ENCODE measurements at places on chromosomes 1 and 21. TPM values are rescaled to one million over a fixed set of nuclear protein-coding genes. Genes with fewer than 3 reads are reported as not detected.
A peak's percentile ranks its signal among the peaks of the same experiment; 100 is the strongest.

Gene SPRR5
- total RNA-seq: not detected

Gene AZIN2
- total RNA-seq: 1.8 TPM

Gene WDR64
- not detected for total RNA-seq

Gene EDN2
- total RNA-seq: not detected

Gene HCRTR1
- total RNA-seq: not detected

Gene INAVA
- total RNA-seq: not detected

Gene CNTN2
- not detected for total RNA-seq

Gene UTP25
- total RNA-seq: 11.7 TPM

Gene OR6Y1
- not detected for total RNA-seq

Gene RUNX3
- 35.2 TPM for total RNA-seq

Gene TAS1R1
- not detected for total RNA-seq

Gene WNT9A
- total RNA-seq: not detected

DNA sequence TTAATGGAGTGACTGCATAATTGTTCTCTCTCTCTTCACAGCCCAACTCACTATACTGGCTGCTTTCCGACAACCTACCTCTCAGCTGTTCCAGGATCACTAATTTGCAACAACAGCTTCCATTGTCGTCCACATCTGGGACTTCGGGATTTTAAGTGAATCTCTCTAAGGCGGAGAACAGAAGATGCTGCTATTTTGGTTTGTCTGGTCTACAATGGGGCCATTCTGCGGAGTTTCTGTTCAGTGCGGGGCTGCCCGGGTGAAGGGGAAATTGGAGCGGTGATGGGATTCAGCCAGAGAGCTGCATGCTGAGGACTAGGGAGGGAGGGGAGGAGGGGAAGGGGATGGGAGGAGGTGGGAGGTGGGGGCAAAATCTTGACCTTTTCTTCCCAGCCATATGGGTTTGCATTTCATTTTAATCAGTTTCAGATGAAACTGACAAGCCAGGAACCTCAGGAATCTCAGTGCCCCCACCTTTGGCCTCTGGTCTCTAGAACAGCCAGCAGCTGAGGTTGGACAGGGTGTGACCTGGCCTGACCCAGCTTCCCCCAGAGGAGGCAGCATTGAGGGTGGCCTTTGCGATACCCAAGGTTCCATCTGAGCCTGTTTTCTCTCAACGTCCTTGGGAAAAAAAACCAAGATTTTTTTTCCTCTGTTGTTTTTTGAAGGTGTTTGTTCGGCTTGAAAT, 6.9 kb upstream of the SRP9 start:
- no peaks in the 10 kb centered on the region for H3K4me1 ChIP-seq
- H3K27me3 ChIP-seq: no peaks in the 10 kb centered on the region
- no peaks in the 10 kb centered on the region for H3K36me3 ChIP-seq
- no peak overlapping the region for H3K4me3 ChIP-seq
- H3K27ac ChIP-seq: no peak overlapping the region
- no peak for DNase-seq

DNA sequence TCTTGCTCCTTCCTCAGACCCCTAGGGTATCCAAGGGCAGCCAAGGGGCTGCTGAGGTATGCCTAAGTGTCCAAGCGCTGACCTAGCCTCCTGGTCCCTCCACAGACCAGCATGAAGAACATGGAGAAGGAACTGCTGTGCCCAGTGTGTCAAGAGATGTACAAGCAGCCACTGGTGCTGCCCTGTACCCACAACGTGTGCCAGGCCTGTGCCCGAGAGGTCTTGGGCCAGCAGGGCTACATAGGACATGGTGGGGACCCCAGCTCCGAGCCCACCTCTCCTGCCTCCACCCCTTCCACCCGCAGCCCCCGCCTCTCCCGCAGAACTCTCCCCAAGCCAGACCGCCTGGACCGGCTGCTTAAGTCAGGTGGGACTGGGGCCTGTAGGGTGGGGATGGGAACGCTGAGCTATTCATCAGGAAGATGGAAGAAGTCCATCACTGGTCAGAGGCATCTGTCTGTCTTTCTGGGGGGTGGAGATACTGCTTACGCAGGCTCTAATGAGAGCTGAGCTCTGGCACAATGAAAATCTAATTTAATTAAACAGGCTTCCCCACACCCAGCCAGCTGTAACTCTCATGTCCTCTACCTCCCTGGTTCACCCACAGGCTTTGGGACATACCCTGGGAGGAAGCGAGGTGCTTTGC, 1.8 kb downstream of the TRIM46 start:
- H3K27me3 ChIP-seq: no peaks in the 10 kb centered on the region
- peak; percentile 51 for DNase-seq
- peak overlapping the region; percentile 77 for H3K4me3 ChIP-seq
- H3K4me1 ChIP-seq: peaks cover 48% of the 10 kb centered on the region

GRCh38 chr1:65963156-65963888, 170.6 kb downstream of the PDE4B start:
- H3K4me1 ChIP-seq: peaks cover 32% of the 10 kb centered on the region
- no peaks in the 10 kb centered on the region for H3K27me3 ChIP-seq
- no peak overlapping the region for H3K4me3 ChIP-seq
- H3K36me3 ChIP-seq: no peaks in the 10 kb centered on the region

DNA sequence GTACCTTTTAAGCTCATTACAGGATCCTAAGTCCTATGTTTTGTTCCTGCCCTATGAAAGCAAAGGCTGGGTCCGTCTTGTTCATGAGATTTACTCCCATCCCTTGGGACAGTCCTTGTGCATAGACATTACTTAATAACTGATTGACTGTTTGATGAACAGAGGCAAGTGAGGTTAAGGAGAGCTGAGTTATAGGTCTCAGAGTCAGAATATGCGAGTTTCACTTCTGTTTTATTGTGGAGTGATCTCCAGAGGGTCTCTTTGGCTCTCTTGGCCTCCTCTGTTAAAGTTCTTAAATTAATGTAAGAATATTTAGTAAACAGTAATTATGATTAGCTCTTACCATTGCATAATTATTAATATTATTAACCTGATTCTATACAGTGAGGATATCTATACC, 52.6 kb downstream of the BRINP2 start:
- H3K36me3 ChIP-seq: no peaks in the 10 kb centered on the region
- no peak overlapping the region for H3K4me3 ChIP-seq
- no peaks in the 10 kb centered on the region for H3K4me1 ChIP-seq
- no peaks in the 10 kb centered on the region for H3K27me3 ChIP-seq
- DNase-seq: no peak
- no peak overlapping the region for H3K27ac ChIP-seq

- H3K4me1 ChIP-seq: peaks cover 15% of the 10 kb centered on the region
- H3K4me3 ChIP-seq: no peak overlapping the region
- H3K27me3 ChIP-seq: no peaks in the 10 kb centered on the region
Observed at GRCh38 chr21:41358193-41359166, 3.3 kb upstream of the MX2 start.

GRCh38 chr1:6743189-6744101, 41.8 kb upstream of the CAMTA1 start:
- peak overlapping the region; percentile 27 for H3K4me3 ChIP-seq
- no peaks in the 10 kb centered on the region for H3K27me3 ChIP-seq
- peak; percentile 67 for DNase-seq
- H3K4me1 ChIP-seq: peaks cover 13% of the 10 kb centered on the region
- no peaks in the 10 kb centered on the region for H3K36me3 ChIP-seq

- no peak overlapping the region for H3K4me3 ChIP-seq
- no peak overlapping the region for H3K27ac ChIP-seq
- H3K4me1 ChIP-seq: peaks cover 50% of the 10 kb centered on the region
- H3K36me3 ChIP-seq: no peaks in the 10 kb centered on the region
Observed at GRCh38 chr1:116322752-116323405, 50.2 kb upstream of the ATP1A1 start.

GRCh38 chr21:45620201-45620923, 23.2 kb upstream of the PCBP3 start:
- no peaks in the 10 kb centered on the region for H3K27me3 ChIP-seq
- no peaks in the 10 kb centered on the region for H3K36me3 ChIP-seq
- no peak for DNase-seq
- no peaks in the 10 kb centered on the region for H3K4me1 ChIP-seq

DNA sequence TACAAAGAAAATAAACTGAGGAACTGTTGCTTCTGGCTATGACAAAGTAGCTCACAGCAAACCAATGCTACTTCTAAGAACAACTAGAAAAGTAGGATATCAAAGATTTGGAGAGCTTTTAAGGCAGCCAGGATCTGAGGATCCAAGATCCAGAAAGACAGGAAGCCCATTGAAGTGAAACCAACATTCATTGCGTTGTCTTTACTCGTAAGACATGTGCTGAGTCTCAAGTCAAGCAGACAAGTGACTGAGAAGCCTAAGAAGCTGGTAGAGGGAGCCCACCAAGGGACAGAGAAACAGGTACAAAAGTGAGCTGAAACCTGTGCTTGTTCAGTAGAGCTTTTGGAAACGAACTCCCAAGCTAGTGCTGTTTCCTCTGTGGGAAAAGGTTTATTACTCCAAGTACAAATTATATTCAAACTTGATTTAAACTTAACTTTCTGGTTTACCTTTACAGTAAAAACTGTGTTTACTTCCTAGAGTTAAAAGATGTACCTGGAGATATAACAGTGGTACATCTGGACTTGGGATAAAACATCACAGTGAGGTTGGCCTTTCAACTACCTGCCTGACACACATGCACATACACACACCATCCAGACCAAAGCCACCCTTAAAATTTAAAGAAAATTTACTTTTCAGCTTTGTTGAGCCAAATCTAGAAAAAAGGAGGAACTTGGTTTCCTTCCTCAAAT, 41.2 kb downstream of the NME7 start:
- H3K27ac ChIP-seq: no peak overlapping the region
- H3K4me1 ChIP-seq: no peaks in the 10 kb centered on the region
- DNase-seq: no peak

- no peaks in the 10 kb centered on the region for H3K36me3 ChIP-seq
- H3K4me1 ChIP-seq: no peaks in the 10 kb centered on the region
- no peak overlapping the region for H3K27ac ChIP-seq
- no peak overlapping the region for H3K4me3 ChIP-seq
- DNase-seq: no peak
Observed at GRCh38 chr1:6330410-6330911, 63.1 kb downstream of the ACOT7 start.

DNA sequence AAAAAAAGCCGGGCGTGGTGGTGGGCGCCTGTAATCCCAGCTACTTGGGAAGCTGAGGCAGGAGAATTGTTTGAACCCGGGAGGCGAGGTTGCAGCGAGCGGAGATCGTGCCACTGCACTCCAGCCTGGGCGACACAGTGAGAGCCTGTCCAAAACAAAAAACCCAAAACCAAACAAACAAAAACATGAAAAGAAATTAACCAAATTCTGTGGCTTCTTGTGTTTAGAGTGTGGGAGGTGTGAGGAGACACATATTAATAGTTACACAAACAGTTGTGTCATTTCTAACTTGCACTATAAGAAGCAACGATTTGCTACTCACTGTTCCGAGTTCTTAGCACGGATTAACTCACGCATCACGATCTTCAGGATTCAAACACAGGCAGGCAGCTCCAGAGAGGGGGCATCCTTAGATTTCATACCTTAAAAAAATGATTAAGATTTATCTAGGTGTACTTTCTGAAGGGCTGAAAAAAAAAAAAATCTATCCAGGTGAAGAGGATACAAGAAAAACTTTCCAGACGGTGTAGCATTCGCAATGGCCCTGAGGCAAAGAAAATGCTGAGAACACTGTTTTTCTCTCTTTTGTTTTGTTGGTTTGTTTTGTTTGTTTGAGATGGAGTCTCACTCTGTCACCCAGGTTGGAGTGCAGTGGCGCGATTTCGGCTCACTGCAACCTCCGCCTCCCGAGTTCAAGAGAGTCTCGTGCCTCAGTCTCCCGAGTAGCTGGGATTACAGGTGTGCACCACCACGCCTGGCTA, 713 bp upstream of the HMGCL start:
- H3K27me3 ChIP-seq: no peaks in the 10 kb centered on the region
- peaks cover 32% of the 10 kb centered on the region for H3K4me1 ChIP-seq
- H3K36me3 ChIP-seq: no peaks in the 10 kb centered on the region
- DNase-seq: no peak
- peak overlapping the region; percentile 56 for H3K27ac ChIP-seq
- peak overlapping the region; percentile 87 for H3K4me3 ChIP-seq

- H3K4me1 ChIP-seq: no peaks in the 10 kb centered on the region
- no peaks in the 10 kb centered on the region for H3K27me3 ChIP-seq
- H3K27ac ChIP-seq: no peak overlapping the region
- H3K36me3 ChIP-seq: no peaks in the 10 kb centered on the region
- no peak for DNase-seq
Observed at GRCh38 chr1:71019233-71019969, 28.2 kb downstream of the PTGER3 start.

- no peak for DNase-seq
- no peak overlapping the region for H3K4me3 ChIP-seq
- H3K4me1 ChIP-seq: peaks cover 2% of the 10 kb centered on the region
- no peak overlapping the region for H3K27ac ChIP-seq
- H3K27me3 ChIP-seq: no peaks in the 10 kb centered on the region
Observed at GRCh38 chr1:46673749-46674182, 2.1 kb downstream of the TEX38 start.

DNA sequence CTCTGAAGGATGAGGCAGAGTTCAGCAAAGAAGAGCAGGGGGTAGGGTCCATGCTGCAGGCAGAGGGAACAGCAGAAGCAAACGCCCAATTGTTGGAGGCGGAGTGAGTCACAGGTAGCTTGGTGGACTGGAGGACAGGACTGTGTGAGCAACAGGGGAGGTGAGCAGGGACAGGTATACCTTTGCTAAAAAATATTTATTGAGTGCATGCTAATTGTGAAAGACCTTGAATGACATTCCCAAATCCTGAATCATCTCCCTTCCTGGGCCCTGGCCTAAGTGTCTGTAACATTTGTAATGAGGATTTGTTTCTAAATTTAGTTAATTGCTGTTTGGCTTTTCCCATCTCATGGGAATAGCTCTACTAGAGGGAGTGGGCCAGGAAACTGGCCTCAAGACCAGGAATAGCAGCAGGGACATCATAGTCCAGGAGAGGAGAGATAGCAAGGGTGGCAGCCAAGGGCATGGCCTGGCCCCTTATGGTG, 123.7 kb downstream of the FOXD2 start:
- no peaks in the 10 kb centered on the region for H3K36me3 ChIP-seq
- peaks cover 19% of the 10 kb centered on the region for H3K4me1 ChIP-seq
- DNase-seq: no peak
- no peak overlapping the region for H3K4me3 ChIP-seq

DNA sequence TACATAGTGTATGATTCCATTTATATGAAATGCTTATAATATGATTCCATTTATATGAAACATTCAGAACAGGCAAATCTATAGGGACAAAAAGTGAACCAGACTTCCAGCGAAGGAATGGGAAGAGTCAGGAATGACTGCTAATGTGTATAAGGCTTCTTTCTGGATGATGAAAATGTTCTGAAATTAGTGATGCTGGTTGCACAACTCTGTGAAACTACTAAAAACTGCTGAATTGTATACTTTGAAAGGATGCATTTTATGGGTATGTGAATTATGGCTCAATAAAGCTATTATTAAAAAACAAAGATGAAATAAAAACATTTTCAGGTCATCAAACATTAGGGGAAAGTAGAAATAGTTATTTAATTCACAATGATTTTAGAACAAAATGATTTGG, 14.1 kb upstream of the IL24 start:
- H3K36me3 ChIP-seq: no peaks in the 10 kb centered on the region
- no peak for DNase-seq
- no peaks in the 10 kb centered on the region for H3K27me3 ChIP-seq

DNA sequence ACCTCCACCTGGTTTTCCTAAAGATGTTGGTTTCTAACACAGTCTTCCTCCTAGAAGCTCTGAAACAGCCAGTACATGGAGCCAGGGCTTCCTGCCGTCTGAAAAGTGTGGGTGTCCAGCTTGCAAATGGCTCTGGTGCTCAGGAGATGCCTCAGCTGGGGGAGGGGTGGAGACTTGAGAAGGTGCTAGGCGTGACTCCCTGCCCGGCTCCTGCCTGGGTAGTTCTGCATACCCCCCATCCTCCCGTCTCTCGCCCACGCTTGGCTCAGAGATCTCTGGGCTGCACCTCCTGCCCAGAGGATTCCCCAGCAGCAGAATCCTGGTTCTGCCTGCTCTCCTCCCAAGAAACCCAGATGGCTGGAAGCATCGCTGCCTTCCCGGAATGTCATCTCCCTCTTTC, 16.9 kb downstream of the STUM start:
- H3K4me1 ChIP-seq: peaks cover 24% of the 10 kb centered on the region
- DNase-seq: no peak
- H3K27ac ChIP-seq: no peak overlapping the region
- H3K27me3 ChIP-seq: no peaks in the 10 kb centered on the region
- H3K4me3 ChIP-seq: no peak overlapping the region
